Left renal pelvis (tissue), 4 donors: ENCODE measurements at places on chromosomes 5 and 9.

DNA sequence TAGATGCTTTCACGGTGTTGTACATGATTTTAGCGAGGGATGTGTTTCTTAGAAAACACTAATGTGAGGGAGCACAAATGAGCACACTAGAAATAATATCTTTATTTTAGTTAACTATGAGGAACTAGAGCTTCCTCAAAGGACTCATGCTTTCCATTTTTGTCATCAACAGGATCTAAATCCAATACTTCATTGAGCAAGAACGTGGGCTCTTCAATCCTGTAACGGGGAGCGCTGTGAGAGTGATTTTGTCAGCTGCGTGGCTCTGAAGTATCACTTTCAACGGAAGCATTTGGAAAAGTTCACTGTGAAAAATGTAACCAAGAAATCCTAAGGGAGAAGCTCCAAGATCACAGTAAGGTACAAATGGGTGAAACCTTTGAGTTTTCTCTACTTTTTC is 93.2 kb downstream of the LIX1 start:
- DNase-seq: no peak

- DNase-seq: no peak
Measured at GRCh38 chr9:17802249-17802857, 223.5 kb downstream of the SH3GL2 start.

DNA sequence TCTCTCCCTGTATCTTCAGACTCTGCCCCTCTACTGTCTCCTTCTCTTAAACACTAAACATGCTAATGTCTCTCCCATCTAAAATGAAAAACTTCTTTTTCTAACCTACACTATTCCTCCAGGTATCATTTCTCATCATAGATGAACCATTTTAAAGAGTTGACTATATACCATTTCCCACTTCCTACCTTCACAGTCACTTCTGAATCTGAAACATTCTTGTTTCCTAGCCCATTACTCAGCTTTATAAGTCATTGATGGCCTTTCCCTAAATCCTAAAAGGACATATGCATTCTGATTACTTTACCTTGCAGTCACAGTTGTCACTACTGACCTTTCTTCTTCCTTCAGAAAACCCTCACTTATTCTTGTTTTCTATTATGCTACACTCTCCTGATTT is 118.2 kb downstream of the SSBP2 start:
- no peak for DNase-seq

DNA sequence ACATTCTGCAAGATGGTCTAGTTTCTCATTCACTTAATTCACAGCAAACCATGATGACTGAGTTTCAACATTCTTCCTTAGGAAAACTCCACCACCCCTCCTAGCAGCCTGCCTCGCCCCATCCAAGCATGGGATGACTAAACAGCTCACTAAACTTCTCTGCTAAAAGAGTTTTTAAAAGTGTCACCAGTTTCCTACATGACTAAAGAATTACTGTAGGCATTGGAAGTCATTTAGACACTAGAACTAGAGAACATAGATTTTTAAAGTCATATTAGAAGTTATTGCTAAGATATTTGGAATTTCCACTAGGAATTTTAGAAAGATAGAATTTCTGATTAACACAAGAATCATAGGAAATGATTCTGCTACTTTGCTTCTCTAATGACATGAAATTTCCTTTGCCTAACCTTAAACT is 5.5 kb upstream of the ESM1 start:
- no peak for DNase-seq

GRCh38 chr5:160152901-160153300 is 33.7 kb upstream of the PWWP2A start:
- no peak for DNase-seq

DNA sequence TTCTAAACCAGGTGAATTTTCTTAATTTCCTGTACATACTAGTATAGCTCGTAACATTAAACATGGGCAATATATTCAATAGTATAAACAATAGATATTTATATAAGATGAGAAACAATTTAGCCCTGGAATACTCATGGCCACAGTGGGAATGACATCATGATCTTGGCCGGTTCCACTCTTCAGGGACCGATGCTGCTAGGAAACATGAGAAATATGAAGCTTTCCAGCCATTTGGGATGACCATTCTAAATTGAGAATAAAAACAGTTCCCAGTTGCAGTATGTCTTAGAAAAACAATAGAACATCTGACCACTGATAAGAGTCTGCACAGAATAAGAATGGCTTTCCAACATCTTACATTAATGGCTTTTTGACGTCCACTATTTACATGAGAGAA is 33.3 kb upstream of the SLCO6A1 start:
- DNase-seq: no peak

DNA sequence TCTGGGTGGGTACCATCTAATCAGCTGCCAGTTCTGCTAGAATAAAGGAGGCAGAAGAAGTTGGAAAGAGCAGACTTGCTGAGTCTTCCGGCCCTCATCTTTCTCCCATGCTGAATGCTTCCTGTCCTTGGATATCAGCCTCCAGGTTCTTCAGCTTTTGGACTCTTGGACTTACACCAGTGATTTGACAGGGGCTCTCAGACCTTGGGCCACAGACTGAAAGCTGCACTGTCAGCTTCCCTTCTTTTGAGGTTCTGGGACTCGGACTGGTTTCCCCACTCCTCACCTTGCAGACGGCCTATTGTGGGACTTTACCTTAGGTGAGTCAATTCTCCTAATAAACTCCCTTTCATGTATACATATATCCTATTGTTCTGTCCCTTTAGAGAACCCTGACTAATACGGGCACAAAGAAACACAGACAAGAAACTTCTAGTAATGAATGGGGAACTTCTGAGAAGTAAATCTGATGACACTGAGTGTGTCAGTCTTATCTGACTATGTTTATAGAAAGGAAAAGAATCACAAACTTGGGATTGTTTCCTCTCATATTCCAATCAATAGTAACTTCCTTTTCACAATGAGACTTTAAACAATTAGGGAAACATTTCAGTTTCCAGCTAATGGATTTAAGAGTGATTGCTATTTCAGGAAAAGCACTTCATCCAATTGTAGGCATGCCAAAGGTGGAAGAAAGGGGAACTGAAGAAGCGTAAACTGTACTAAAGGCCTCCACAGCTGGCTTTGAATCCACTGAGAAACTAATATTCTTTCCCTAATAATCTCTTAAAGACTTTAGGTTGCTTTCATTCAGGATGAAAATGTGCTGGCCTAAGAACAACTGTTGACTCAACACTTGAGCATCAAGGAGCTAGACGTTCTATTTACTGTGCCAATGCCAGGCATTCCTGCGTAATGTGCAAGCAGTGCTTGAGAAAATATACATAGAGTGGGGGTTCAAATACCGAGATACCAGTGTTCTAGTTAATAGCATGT is 127.9 kb upstream of the PTGER4 start:
- no peak for DNase-seq

DNA sequence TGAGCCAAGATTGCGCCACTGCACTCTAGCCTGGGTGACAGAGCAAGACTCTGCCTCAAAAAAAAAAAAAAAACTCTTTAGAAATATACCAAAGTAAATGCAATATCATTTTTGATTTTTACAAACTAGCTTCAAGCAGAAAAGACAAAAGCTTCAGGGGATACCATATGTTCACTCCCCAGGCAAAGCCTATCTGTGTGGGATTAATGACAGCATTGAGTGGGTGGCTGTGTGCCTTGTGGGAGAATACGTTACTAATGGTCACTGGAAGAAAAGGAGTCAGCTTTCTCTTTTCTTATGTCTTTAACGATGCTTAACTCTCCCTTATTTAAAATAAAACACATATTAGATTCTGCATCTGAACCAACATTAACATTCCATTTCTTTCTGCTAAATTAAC is 1.9 kb downstream of the PCA3 start:
- no peak for DNase-seq

- no peak for DNase-seq
Measured at GRCh38 chr5:98605426-98605825, 168.0 kb upstream of the RGMB start.

DNA sequence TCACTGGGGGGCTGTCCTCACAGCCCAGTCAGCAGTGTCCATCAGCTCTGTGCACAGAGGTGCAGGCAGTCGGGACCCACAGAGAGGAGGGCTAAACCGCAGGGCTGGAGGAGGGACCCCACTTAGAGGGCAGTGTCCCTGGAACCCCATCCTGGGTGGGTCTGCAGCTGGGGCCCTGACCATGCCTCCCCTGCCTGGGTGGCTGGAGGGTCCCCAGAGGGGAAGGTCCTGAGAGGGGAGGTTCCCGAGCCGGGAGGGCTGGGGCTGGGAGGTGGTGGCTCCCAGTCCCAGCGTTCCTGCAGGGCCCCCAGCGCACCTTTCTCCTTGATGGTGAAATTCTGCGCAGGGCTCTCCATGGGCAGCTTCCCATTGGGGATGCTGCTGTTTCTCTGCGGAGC is 32.7 kb downstream of the EXOC3 start:
- no peak for DNase-seq

DNA sequence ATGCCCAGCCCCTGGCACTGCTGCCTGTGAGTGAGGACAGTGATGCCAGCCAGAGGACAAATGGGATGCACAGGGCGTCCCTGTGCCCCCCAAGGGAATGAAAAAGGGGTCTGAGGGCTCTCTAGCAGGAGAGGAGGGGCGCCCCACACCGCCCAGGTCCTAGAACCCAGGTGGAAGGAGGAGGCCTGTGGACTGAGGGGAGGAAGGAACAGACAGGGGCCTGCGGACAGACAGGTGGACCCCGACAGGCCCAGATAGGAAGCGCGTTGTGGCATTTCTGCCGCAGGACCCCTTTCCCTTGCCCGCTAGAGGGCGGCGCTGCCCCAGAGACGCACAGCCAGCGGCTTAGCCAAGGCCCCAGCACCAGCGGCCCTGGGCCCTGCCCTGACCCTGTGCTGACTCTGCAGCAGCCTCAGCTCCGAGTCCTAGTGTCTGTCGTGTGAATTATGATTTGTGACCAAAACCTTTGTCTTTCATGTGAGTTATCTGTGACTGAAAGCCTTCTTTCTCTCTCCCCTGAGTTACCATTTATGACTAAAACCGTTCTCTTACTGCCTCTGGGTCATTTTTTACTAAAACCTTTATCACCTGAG is 30.7 kb downstream of the TRIP13 start:
- DNase-seq: peak; percentile 48

DNA sequence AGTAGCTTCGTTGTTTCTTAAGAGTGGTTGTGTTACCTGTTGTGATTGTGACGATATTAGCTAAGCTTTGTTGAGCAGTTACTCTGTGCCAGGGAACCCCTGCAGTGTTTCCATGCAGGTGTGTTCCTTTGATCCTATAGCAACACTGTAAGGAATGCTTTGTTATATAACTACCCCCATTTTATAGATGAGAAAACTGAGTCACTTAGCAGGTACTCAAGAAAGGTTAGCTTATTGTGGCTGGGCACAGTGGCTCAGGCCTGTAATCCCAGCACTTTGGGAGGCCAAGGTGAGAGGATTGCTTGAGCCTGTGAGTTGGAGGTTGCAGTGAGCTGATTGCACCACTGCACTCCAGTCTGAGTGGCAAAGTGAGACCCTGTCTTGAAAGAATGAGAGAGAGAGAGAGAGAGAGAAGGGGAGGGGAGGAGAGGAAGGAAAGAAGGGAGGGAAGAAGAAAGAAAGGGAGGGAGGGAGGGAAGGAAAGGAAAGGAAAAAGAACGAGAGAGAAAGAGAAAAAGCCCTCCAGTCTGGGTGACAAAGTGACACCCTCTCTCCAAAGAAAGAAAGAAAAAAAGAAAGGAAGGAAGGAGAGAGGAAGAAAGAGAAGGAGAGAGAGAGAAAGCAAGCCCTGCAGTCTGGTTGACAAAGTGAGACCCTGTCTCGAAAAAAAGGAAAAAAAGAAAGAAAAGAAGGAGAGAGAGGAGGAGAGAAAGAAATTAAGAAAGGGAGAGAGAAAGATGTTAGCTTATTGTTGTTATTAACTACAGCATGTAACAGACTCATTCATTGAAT is 85.6 kb upstream of the RARS1 start:
- DNase-seq: no peak

DNA sequence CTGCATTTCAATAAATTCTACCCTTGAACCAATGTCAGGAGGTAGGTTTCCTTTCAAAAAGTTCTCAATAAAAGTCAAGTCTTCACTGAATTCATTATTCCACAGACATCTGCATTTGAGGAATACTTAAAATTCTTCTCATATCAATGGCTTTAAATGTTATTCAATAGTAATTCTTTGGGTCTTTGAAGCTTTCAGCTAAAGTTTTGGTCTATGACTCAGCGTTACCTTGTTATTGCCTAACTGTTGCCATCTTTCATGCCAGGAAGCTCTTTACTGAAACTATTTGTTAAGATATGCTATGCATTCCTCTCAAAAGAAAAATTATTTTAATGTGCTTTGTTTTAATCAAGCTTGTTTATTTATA is 170.5 kb downstream of the NNT start:
- DNase-seq: no peak

GRCh38 chr5:10505517-10506095 is 58.3 kb upstream of the ANKRD33B start:
- DNase-seq: no peak

- DNase-seq: no peak
Measured at GRCh38 chr9:70954126-70954525, 167.3 kb downstream of the TRPM3 start.

DNA sequence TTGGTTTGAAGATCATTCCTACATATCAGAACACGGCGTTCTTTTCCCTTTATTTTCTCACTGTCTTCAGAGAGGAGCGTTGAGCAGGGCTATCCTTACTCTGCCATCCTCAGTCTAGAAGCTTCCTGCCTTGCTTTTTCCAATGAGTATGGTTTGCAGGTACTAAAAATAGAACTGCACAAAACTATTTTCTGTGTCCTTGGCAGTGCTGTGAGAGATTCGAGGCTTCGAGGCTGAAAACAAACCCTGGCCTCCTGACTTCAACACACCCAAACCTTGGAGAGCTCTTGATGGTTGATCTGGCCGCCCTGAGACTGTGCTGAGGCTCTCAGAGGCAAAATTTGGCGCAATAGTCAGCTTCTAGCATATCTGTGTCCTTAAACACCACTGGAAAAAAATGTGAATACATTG is 78.9 kb downstream of the GOLPH3 start:
- DNase-seq: no peak

GRCh38 chr9:126367139-126367538 is 40.5 kb downstream of the MVB12B start:
- no peak for DNase-seq

DNA sequence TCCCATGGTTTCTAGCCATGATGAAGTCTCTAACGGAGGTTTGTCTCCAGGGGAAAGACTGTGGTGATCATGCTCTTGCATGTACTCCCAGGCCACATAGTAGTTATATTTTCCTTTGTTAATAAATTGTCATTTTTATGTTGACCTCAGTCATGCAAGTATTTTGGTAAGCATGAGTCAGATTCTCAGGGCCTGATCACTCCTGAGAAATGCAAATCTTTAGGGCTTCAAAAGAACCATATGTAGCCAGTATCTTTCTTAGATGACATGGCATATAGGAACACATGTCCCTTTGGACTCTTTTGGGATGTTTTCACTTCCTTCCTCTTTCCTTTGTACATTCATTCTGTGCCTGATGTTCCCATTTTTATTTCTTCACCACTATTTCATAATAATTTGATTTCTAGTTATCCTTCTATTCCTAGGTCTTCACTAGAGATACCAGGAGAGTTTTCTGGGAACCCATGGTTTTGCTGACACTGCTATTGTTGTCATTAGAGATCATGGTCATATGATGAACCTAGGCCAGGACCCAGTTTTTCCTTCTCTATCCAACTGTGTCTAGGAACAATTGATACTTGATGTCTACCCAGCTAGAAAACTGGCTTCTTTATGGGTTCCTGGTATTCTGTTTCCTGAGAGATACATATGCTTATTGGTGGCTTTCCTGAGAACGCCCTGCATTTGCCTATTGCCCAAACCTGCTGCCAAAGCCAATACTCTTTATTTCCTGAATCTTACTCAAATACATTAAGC is 248.1 kb upstream of the NREP start:
- no peak for DNase-seq
